ENCODE measurements at places on chromosomes 7 and 10.

DNA sequence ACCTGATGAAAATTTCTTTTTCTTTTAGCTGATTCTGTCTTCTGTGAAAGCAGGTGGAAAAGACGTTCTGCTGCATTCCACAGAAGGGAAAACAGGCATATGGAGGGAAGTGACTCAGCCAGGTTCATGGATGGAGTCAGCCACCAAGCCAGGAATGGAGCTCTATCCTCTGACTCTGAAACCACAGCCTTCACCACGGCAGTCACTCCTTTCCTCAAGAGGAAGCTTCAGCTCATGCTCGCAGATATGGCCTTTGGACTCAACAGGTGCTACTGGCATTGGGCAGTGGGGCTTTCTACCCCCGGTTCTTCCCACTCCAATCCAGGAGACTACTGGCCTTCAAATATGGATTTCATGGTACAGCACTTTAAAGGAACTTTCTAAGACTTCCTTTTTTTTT lies 11.5 kb upstream of the PLAU start:
- DNase-seq: no peak

- no peak for DNase-seq
Measured at GRCh38 chr7:82080254-82080927, 310.5 kb upstream of the HGF start.

DNA sequence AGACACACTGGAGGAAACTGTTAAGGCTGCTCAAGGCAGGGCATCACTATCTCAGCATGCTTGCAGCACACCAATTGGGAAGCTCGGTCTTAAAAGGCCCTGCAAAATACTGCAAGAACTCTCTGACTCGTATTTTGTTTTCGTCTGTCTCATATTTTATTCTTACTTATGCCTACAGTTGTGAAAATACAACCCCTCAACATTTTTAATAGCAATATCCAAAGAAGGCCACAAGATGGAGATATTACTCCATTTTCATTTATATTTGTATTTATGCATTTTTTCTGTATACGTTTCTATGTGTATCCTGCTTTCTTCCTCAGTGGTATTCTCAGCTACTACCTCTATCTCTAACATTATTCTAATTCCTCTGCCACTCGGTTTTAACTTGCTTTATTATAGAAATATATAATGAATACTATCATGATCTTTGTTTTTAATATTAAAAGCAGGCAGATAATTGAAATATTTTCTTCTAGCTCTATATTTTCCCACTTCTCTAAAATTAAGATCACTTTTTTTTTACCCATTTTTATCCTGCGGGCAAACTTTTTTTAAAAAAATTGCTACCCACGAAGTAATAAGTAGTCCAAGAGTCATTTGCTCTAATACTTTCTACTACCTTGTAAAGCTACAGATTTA lies 10.0 kb downstream of the DNAJC1 start:
- DNase-seq: no peak

- no peak for DNase-seq
Measured at GRCh38 chr7:101924171-101924570, 106.7 kb downstream of the CUX1 start.

- DNase-seq: no peak
Measured at GRCh38 chr10:69412232-69412790, 4.4 kb downstream of the TACR2 start.

DNA sequence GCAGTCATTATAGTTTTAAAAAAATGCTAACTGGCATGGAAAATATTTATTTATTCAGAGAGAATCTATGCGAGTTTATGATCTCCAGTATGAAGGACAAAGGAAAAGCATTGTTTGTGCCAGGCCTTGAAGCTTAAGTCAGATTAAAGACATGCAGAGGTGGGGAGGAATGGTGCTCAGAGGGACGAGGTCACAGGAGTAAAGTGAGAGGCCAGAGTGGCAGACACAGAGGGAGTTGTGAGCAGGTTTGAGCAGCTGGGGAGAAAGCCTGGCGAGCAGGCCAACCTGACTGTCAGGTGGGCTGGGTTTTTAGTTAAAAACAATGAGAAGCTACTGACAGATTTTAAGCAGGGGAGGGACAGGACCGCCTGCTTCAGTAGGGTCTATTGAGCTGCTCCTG lies 6.8 kb upstream of the CCNY start:
- DNase-seq: no peak
